ENCODE measurements at places on chromosomes 2 and 18.

DNA sequence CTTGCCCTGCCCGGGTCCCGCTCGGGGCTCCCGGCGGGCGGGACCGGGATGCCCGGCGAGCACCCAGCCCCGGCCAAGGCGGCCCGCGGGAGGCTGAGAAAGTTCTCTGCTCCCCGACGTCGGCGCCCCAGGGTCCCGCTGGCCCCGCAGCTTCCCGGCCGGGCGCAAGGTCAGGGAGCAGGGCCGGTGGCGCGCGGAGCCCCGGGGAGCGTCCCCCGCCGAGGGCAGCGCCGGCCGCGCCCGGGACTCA is 331 bp downstream of the SERPINE2 start:
- DNase-seq = no peak

DNA sequence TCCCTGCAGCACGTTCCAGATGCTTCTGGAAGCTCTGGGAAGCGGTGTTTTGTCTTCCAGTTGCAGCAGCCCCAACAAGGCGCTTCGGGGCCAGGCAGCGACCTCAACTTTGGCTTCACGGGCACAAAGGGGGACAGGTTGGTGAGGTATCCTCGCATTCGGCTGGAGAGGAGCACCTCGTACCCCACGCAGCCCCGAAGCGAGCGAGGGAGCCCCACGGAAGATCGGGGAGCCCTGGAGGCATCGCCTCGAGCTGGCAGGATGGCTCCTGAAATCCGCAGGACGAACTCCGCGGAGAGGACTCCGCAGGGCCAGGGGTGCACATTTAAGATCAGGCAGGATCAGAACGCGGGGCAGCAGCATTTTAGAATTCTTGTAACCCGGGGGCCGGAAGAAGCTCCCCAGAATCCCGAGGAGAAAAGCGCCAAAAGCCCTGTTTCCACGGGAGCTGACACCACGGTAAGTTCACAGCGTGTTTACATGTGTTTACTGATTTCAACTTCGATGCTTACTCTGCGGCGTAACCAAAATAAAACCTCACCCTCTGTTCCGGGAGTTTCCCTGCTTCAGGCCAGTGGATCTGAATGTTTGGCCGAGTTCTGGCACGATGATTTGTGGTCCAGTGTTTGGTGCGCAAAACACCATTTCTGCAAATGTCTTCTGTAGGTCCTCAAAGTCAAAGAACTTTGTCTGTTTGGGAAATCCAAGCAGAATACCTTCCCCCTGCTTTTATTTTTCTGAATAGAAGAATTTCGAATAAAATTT is 212.5 kb downstream of the NEDD4L start:
- DNase-seq = no peak

GRCh38 chr18:32670727-32671126 is 102.1 kb downstream of the KLHL14 start:
- DNase-seq = no peak

- no peak for DNase-seq
Measured at GRCh38 chr2:215407590-215408264, 28.1 kb downstream of the FN1 start.

Measured in LoVo (cell line).